ENCODE measurements at places on chromosomes 6 and 20. TPM values are rescaled to one million over a fixed set of nuclear protein-coding genes. Genes with fewer than 3 reads are reported as not detected.

DNA sequence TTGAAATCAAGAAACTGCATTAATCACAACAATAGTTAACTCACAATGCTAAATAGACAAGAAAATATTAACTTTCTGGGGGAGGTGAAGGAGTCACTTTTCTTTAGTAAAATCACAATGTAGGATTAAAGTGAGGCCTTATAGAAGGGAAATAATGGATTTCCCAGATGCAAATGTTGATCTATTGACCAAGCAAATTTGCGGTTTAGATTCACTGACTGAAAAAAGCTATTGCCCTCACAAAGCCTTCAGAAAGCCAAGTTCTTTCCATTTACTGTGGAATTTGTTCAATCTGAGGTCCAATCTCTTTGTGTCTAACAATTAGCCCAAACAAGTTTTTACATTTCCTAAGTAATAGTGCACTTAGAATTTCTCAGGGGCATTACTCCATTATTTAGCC lies 95.1 kb upstream of the PTCHD4 start:
- no peak overlapping the region for H3K4me3 ChIP-seq
- H3K4me1 ChIP-seq, result no peaks in the 10 kb centered on the region
- no peak for DNase-seq
- H3K27ac ChIP-seq, result no peak overlapping the region
- H3K36me3 ChIP-seq, result no peaks in the 10 kb centered on the region
- H3K27me3 ChIP-seq, result no peaks in the 10 kb centered on the region

- no peak overlapping the region for H3K4me3 ChIP-seq
- no peaks in the 10 kb centered on the region for H3K36me3 ChIP-seq
- H3K27me3 ChIP-seq, result no peaks in the 10 kb centered on the region
- H3K4me1 ChIP-seq, result peaks cover 25% of the 10 kb centered on the region
- no peak for DNase-seq
- H3K27ac ChIP-seq, result no peak overlapping the region
Measured at GRCh38 chr20:15138548-15139126, 801.2 kb upstream of the FLRT3 start.

GRCh38 chr6:16292942-16293341 lies 54.6 kb downstream of the GMPR start:
- H3K27ac ChIP-seq, result no peak overlapping the region
- no peaks in the 10 kb centered on the region for H3K27me3 ChIP-seq
- H3K36me3 ChIP-seq, result peaks cover 5% of the 10 kb centered on the region
- DNase-seq, result no peak

The TPMT gene
- total RNA-seq, result 5.4 TPM

DNA sequence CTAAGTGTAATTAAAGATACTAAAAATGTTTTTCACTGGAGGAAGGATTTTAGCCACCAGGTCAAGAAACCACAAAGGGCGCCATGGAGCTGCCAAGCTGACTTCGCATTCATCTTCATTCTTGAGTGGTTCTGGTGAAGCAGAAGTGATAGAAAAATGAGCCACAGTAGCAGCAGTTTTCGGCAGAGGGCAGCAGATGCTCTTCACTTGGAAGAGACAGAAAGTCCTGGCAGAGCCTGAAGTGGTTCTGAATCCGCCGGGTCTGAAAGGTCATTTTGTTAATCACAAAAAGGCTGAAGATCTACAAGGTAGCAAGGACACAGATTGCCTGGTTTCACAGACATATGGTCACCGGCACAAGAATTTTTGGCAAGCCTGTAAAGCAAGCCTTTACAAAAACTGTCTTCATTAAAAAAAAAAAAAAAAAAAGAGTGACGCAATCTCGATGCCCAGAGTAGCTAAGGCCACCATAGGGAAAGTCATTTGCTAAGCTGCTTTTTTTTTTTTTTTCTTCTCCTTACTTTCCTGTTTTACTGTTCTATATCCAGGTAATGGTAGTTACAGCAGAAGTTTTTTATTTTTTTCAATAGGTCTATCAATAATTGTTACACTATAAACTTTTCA lies 345.1 kb upstream of the AGPAT4 start:
- peak; percentile 60 for DNase-seq
- H3K4me3 ChIP-seq, result no peak overlapping the region
- H3K4me1 ChIP-seq, result peaks cover 7% of the 10 kb centered on the region
- H3K36me3 ChIP-seq, result no peaks in the 10 kb centered on the region
- H3K27ac ChIP-seq, result no peak overlapping the region

The SNAP91 gene
- 3.5 TPM for total RNA-seq

DNA sequence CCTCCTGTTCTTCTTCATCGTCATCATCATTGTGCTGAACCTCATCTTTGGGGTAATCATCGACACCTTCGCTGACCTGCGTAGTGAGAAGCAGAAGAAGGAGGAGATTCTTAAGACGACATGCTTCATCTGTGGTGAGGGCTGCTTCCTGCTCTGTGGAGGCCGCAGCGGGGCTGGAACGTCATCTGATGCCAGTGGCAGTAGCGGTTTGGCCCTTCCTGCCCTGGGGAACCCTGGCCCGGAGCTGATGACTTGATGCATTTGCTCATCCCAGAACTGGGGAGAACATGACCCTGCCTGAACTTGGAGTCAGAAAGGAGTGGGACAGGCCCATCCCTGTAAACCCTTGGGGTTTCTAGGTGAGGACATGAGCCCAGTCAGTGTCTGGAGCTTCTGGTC lies 18.7 kb downstream of the UQCC2 start:
- DNase-seq, result peak; percentile 54
- H3K4me3 ChIP-seq, result no peak overlapping the region
- peaks cover 96% of the 10 kb centered on the region for H3K36me3 ChIP-seq

DNA sequence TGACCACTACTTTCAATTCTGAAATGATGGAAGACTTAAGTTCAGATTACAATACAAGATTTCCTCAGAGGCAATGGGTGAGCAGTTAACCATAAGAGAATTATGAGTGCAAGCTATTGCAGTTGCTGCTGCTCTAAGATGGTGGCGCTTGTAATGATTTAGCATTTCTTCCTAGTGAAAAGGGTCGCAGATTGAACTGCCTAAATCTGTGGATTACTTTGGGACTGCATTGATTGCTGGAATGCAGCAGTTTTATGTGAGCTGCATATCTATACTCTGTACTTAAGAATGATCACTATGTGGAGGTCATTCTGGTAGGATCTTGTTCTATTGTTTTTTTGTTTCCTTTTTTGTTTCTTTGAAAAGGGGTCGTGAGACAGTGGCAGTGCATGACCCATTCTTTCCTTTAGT lies 5.3 kb downstream of the SCAF8 start:
- H3K27me3 ChIP-seq, result no peaks in the 10 kb centered on the region
- peaks cover 93% of the 10 kb centered on the region for H3K4me1 ChIP-seq
- no peak for DNase-seq
- H3K27ac ChIP-seq, result no peak overlapping the region

DNA sequence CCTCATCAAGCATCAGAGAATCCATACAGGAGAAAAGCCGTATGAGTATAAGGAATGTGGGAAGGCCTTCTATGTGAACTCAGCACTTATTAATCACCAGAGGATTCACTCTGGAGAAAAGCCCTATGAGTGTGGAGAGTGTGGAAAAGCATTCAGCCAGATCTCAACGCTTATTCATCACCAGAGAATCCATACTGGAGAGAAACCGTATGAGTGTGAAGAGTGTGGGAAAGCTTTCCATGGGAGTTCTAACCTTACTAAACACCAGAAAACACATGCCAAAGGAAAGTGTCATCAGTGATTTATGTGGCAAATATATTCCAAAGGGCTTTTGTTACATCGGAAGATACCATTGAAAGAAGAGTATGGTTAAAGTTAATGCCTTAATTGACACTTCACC lies 25.4 kb downstream of the ZKSCAN8 start:
- no peak overlapping the region for H3K4me3 ChIP-seq
- no peaks in the 10 kb centered on the region for H3K27me3 ChIP-seq
- H3K27ac ChIP-seq, result no peak overlapping the region
- H3K4me1 ChIP-seq, result no peaks in the 10 kb centered on the region

The ZBTB9 gene
- total RNA-seq, result 0.45 TPM

The CPXM1 gene
- total RNA-seq, result not detected

The IL17F gene
- not detected for total RNA-seq

DNA sequence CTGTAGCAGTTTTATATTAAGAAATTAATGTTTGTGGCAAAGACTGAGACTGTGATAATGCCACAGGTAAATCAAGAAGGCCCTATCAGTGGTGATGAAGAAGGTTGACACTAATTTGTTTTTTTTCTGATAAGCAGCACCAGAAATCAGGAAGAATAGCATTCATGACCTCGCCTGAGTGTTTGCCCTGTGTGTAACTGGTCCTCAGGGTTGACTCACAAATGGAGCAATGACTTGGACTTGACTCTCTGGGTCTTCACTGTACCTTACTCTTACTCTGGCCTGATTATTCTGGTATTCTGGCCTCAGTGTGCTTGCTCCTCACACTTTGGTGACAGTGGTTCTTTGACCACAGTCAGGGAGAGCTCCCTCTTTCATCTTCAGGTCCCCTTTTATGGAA lies 243.9 kb downstream of the HAO1 start:
- H3K4me1 ChIP-seq, result no peaks in the 10 kb centered on the region
- H3K27ac ChIP-seq, result no peak overlapping the region
- no peaks in the 10 kb centered on the region for H3K27me3 ChIP-seq
- DNase-seq, result no peak
- H3K36me3 ChIP-seq, result no peaks in the 10 kb centered on the region

DNA sequence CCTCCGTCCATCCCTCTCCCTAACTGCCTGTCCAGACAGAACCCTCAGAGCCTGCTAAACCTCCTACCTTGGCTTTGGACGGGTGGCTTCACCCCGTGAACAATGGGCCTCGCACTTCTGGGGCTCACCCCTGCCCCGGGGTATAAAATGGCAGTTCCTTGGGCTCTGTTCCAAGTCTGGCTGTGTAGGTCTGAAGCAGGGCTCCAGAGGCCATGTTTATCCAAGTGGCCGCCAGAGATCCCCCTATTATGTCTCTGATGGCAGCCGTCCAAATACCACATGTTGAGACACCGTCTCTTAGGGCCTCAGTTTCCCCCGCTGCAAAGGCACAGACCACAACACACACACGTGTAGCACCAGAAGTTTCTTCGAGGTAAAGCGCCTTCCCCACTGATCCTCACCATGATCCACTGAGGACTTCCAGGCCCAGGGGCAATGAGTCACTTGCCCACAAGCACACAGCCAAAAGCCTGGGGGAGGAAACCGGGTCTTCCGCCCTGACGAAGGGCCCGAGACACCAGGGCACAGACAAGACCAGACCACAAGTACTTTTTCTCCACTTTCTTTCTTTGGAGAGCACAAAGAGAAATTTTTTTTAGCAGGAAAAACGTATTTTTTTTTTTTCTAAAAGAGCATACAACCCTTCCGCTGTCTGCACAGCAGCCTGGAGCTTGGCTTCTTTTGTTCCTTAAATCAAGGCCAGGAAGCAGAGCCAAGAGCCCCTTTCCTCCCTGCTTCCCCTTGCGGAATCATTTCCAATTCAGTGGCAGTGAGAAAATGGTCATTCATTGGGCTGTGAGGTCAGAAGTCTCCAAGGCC lies 11.8 kb downstream of the CPNE5 start:
- DNase-seq, result peak; percentile 70
- no peaks in the 10 kb centered on the region for H3K36me3 ChIP-seq
- H3K27me3 ChIP-seq, result no peaks in the 10 kb centered on the region
- H3K27ac ChIP-seq, result peak overlapping the region; percentile 69
- H3K4me3 ChIP-seq, result no peak overlapping the region

The FILIP1 gene
- total RNA-seq, result 2.6 TPM

DNA sequence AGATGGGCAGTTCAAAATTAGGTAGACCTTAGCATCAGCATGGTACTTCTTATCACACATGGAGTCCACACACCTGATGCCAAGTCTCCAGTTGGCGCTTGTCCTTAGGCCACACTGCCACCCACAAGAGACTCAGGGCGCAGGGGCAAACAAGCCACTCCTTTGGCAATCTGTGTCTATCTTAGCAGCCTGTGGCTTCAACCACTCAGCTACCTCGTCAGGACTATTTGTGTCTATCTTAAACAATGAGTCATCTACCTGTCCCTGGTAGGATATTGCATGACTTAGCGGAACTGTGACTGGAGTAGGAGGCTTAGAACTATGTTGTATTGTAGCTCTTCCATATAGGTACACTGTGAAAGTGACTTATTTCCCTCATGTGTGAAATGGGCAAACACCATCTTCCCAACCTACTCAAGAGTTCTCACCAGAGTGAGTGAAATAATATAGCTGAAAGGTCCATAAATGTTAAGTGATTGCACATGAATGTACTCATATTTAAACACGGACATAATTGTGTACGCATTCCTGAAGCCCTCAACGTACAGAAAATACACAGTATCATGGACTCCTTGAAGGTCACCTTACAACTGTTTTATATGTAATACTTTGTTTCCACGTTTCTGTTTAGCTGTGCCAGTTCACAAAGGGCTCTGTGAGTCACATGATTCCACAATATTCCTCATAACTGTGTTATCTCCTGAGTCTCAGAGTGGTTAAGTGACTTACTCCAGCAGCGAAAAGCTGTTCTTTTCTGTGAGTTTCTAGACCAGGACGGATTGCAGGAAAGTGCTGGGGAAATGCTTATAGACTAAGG lies 1.6 kb downstream of the TRIM27 start:
- H3K36me3 ChIP-seq, result peaks cover 31% of the 10 kb centered on the region
- peak overlapping the region; percentile 89 for H3K4me3 ChIP-seq
- no peaks in the 10 kb centered on the region for H3K27me3 ChIP-seq
- peak overlapping the region; percentile 98 for H3K27ac ChIP-seq
- H3K4me1 ChIP-seq, result peaks cover 35% of the 10 kb centered on the region
- peak; percentile 69 for DNase-seq

DNA sequence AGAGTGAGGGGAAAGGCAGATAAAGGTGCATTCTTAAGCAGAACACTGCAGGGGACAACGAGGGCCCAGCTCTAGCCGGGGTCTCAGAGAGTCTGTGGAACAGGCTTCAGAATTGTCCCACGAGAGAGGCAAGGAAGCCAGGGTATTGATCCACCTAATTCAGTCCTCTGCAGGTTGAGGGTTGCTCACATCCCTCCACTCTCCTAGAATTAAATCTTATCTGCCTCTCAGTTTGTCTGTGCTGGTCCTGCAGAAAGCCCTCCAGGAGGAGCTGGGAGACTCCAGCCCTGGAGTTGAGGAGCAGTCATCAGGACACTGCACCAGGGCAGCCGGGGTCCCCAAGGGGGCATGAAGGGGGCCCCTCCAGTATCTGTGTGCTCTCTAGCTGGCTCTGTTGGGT lies 39.1 kb downstream of the SLC24A3 start:
- no peaks in the 10 kb centered on the region for H3K4me1 ChIP-seq
- peak overlapping the region; percentile 54 for H3K27ac ChIP-seq
- no peak overlapping the region for H3K4me3 ChIP-seq

The NQO2 gene
- not detected for total RNA-seq

The ZNF322 gene
- 9.7 TPM for total RNA-seq

DNA sequence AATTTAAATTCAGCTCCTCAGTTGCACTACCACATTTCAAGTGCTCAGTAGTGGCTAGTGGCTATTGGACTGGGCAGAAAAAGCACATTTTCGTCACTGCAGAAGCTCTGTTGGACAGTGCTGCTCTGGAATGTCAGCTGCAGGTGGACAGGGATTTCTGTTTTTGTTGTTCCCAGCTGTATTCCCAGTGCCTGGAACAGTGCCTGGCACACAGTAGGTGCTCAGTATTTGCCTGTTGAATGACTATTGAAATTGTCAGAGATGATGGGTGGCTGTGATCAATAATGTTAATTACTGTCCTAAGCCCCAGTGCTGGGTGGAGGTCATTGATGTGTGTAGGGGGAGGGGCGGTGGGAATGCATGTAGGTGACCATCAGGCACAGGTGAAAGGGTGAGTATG lies 5.5 kb downstream of the CLPSL1 start:
- H3K4me1 ChIP-seq, result no peaks in the 10 kb centered on the region
- no peaks in the 10 kb centered on the region for H3K36me3 ChIP-seq
- no peak overlapping the region for H3K27ac ChIP-seq
- no peak for DNase-seq
- no peak overlapping the region for H3K4me3 ChIP-seq
